Stimulated activated CD4-positive, alpha-beta T cell treated with anti-CD3 and anti-CD28 coated beads, Interleukin-1b, Interleukin-23, amount 100 ng/mL, for 48 hours (primary cell): ENCODE measurements at places on chromosomes 1 and 21.

GRCh38 chr1:240237305-240237721, 145.6 kb downstream of the FMN2 start:
- DNase-seq: no peak

DNA sequence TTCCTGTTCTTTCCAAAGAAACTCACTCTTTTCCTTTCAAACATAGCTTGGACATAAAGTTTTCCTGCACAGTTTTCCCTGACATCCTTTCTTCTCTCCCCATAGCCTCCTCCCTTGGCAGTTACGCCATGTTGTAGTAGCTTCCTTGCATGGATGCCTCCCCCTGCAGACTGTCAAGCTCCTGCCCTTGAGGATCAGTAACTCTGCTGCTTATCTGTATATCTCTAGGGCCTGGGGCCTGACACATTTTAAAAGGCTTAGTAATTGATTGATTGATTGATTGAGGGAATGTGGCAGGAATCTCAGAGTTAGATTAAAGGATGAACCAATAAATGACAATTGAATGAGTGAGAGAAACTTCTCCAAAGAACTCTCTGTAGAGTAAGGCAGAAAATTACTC, 143.7 kb downstream of the NEK7 start:
- no peak for DNase-seq

DNA sequence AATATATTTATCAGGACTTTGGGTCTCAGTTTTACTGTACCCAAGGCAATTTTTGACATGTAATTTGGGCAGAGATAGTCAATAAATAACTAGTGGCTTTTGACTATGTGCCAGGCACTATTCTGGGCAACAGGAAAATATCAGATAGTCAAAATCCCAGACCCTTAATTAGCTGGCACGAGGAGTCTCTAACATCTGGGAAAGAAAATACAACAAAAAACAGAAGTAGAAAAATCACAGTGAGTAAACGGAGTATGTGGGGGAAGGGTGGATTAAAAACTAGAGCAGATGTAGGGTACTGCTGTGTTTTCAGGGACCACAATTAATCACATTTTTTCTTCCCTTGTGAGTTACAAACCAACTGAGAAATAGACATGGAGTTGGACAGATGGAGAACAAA, 217.8 kb downstream of the NCAM2 start:
- no peak for DNase-seq

- no peak for DNase-seq
Measured at GRCh38 chr1:32228771-32229170, 6.6 kb downstream of the EIF3I start.

DNA sequence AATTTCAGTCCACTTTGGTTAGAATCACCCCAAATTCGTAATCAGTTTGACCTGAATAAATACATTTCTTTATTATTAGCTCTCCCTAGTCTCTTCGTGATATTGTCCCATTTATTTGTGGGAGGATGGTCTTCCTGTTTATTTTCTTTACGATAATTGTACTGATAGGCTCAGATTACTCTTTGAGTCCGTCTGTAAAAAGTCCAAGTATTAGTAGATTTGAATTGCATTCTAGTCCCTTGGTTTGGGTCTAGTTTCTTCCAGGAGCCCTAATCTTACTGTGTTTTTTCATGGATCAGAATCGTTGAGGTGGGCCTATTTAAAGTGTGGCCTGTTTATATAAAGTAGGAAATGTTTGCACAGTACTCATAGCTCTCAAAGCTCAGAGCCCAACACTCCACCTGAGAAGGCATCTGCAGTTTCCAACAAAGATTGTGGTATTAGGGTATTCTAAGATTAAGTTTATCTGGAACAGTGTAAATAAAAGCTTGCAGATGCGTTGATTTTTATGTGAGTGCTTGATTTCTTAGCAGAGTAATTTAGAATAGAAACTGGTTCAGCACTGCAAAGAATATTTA, 33.1 kb downstream of the MAP3K21 start:
- no peak for DNase-seq

DNA sequence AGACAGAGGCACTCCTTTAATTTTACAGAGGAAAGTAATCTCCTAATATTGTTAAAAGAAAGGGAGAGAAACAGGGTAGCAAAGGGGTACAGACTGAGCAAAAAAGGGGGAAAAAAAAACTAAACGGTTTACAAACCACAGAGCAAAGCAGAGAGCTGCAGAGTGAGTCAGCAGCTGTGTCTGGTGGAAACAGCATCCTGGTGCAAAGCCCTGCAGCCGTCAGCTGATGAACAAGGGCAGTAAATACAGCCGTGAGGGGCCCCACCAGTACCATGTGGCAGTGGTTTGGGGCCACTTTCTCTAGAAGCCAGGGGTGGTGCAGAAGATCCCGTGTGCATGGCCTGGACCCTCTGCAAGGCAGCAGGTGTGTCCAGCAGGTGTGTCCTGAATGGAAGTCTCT, 111.3 kb downstream of the ERG start:
- no peak for DNase-seq

DNA sequence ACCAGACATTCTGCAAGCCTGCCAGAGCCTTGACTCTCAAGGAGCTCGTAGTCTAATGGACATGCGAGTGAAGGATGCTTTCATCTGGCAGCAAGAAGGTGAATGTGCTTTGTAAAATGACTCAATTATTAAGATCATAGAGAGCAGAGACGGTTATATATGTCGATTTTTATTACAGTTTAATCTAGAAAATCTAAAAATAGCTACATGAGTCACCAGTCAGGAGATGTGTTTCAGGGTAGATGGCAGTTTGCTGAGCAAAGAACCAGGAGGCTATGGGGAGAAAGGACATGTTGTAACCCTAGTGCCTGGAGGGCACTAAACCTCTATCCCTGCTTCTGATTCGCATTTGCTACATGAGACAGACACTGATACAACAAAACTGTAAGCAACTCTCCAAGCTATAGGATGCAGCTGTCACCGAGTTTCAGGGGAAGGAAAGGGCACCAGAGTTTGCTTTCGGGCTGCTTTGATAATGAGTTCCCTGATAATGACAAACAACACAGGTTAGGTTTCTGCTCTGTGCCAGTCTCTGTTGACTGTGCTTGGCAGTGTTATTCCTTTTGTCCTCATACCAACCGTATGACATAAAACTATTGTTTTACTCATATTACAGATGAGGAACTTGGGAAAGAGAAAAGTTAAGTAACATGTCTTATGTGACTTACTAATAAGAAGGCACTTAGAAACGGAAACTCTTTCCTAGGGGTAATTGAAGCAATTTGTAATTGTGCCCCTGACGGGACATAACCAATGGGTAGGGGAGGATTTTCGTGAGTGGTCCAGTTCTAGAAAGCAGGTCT, 43.2 kb downstream of the C1orf198 start:
- DNase-seq: no peak

GRCh38 chr1:23122796-23123195, 45.9 kb downstream of the LUZP1 start:
- no peak for DNase-seq

DNA sequence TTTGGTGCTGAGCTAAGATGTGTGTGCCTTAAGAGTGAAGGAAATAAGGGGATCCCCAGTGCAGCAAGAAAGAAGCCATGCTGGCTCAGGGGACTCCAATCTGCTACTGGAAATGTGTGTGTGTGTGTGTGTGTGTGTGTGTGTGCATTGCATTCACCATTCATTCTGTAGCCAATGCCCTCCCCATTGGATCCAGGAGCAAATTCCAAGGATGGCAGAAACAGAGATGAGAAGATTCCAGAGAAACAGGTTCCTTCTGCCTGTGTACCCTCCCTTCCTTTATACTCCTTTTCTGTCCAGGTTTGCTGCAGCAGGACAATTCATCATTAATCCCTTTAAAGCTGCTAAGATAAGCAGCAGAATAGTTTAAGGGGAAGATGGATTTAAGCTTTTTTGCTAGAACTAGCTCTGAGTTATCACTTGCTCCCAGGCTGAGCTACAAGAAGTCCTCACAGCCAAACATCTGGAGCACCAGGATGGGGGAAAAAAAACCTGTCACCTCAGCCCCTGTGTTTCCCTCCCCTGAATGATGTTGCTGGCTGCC, 3.2 kb downstream of the SLC6A17 start:
- no peak for DNase-seq

- no peak for DNase-seq
Measured at GRCh38 chr1:230807561-230808280, 60.5 kb downstream of the CAPN9 start.

DNA sequence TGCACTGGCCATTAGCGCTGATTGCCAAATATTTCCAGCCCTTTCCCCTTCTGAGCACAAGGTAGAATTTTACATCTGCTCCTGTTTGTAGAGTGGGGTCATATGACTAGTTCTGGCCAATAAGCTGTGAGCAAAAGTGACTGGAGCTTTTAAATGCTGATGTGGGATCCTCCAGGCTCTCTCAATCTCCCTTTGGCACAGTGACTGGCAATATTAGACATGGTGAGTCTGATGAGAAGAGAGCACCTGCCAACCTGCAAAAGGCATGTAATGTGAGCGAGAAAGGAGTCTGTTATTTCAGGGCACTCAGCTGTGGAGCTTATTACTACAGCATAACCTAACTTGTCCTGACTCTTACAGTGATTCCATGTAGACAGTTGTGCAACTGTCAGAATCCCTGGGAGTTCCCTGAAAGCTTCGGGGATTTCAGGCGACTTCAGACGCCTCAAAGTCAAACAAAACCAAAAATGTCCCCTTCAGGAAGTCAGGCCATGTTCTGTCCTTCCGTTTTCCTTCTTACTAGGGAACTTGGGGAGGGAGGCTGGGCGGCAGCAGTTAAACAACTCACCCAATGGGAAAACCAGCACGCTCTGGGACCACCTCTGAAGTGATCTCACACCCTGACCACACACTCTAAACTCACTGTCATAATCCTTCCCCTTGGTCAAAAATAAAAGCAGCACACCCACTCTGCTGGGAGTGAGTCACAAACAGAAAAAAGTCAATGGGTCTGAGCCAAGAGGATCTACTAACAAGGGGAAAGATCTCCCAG, 3.6 kb upstream of the RASSF5 start:
- DNase-seq: peak; percentile 66

- DNase-seq: no peak
Measured at GRCh38 chr1:21269461-21270085, 20.7 kb downstream of the ECE1 start.

GRCh38 chr1:220575718-220576497, 48.0 kb downstream of the MARK1 start:
- DNase-seq: no peak

DNA sequence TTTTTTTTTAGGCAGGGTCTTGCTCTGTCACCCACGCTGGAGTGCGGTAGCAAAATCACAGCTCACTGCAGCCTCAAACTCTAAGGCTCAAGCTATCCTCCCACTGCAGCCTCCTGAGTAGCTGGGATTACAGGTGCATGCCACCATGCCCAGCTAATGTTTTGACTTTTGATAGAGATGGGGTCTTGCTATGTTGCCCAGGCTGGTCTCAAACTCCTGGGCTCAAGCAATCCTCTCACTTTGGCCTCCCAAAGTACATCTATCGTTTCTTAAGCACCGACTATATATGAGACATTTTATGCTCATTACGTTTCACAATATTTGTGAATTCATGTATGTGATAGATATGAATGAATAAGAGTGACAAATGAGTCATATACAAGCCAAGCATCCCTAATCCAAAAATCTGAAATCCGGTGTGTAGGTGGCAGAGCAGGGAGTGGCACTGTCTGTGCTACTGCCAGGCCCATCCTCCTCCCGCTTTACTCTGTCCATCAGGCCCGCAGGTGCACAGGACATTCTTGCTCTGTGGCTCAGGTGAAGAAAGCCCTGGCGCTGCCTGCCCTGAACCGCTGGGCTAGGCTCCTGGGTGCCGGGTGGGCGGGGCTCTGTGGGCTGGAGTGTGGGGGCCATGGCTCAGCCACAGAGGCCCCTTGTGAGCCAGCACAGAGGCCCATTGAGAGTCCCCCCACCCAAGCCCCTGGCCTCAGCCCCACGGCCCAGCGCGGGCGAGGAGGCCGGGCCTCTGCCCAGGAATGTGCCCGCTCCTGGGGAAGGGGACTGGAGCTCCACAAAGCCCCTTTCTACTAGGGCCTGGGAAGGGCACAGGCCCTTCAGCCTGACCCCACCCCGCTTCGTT, 45.3 kb downstream of the HSPG2 start:
- no peak for DNase-seq

- no peak for DNase-seq
Measured at GRCh38 chr1:921011-921837, 2.5 kb upstream of the SAMD11 start.

DNA sequence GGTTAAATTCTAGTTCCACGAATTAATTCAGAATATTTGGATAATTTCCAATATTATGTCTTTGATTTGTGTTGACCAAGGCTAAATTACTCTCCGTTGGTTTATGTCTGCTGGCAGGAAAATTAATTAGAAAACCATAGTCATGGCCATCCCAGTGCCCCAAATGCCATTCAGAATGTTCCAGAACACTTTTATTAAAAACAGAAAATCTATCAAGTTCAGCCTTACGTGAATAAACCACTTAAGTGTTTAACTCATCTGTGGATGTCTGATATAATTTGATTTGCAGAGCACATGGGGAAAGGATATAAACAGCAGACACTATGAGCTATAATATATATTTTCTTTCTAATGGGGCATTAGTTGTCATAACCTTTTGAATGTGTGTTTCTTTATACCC, 480.7 kb downstream of the MRPL39 start:
- DNase-seq: no peak

- no peak for DNase-seq
Measured at GRCh38 chr1:34670982-34671381, 83.9 kb upstream of the GJB5 start.

DNA sequence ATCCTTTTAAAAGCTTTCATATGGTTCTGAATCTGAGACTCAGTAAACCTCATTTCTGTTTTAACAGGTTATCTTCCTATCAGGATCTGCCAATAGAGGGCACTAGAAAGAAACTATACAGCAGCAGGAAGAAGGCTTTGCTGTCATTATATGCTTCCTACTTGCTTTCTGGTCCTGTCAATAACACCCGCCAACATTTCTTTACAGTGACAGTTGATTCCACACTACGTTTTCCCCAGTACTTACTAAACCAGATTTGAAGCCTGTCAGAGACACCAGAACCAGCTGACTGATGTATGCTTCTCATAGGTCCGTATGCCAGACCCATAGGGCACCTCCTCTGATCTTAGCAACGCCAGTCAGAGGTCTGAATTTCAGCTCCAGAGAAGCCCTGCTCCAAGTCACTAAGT, 341.0 kb upstream of the NEGR1 start:
- DNase-seq: no peak

DNA sequence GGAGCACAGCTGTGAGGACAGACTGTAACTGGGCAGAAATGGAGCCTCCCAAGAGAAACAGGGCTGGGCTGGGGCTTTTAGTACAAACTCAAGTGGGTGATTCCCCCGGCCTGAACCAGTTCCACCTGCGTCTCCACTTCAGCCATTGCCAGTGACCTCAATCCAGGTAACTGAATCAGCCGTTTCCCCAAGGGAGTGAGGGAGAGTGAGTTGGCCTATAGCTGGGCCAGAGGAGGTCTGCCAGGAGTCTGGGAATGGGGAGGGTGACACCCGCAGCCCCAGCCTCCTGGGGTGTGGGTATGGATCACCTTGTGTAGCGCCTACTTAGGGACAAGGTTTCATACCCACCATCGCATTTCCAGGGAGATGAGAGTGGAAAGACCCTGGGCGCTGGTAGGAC, 8.5 kb downstream of the SLC26A9 start:
- DNase-seq: no peak

DNA sequence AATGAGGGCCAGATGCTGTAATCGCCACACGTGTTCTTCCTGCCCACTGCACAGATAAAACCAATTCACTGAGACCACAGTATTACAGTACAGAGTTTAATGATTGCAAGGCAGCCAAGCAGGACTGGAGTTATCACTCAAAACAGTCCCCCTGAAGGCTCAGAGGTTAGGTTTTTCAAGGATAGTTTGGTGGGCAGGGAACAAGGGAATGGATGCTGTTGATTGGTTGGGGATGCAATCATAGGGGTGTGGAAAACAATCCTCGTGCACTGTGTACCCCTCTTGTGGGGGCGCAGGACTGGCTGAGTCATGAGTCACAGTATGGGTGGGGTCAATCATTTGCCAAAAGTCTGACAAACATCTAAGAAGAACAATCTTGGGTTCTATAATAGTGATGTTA, 12.4 kb upstream of the USP1 start:
- DNase-seq: no peak
